ENCODE measurements at places on chromosomes 7 and 10.

DNA sequence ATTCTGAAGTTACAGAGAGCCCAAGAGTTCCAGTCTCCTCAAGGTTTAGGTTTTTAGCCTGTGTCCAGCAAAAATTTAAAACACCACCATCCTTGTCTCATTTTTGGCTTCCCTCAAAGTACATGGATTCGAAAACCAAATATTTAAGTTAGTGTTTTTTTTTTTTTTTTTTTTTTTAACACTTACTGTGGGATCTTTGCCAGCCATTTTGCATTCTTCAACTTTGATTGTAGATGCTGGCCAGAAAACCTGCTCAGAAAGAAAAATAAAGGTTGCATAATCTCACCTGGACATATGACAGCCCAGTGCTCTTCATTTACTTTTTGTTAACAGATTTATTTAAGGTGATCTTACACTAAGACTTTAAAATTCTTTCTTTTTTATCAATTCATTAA, 91.6 kb downstream of the SEMA3C start:
- DNase-seq = no peak

DNA sequence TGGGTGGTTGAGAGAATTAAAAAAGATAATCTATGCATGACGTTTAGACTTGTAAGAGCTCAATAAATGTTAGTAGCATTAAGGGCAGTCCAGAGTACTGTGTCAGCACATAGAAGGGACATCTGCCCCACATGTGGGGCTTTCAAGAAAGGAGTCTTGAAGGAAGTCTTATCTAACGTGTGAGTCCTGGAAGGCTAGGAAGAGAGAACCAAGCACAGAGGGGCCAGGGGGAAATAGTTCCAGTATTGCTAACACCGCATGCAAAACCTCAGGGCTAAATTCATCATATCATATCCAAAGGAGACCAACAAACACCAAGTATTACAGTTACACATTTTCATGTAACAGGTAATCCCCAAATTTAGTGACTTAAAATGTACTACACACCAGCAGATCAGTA, 122.7 kb downstream of the AOAH start:
- no peak for DNase-seq

DNA sequence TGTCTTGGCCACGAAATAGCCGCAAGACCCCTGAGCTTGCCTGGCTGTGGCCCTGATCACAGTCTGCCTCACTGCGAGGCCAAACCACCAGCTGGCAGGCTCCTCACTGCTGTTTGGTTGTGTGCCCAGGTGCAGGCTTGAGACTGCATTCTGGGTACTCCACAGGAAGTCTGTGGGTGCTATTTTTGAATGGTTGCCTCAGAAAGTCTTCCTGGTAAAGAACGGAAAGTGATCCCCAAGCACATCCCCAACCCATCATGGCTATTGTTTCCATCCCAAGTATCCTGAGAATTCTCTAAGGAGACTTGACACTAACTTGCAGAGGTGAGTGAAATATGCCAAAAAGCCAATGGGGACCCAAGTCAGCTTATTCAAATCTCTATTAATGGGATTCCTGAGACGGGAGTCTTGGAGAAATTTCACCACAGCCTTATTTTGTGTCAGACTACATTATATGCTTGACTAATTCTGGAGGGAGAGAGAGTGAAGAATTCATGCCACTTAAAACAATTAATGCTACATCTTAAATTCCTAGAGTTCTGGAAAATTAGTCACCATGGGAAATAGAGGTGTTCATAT, 170.9 kb downstream of the RAMP3 start:
- no peak for DNase-seq

DNA sequence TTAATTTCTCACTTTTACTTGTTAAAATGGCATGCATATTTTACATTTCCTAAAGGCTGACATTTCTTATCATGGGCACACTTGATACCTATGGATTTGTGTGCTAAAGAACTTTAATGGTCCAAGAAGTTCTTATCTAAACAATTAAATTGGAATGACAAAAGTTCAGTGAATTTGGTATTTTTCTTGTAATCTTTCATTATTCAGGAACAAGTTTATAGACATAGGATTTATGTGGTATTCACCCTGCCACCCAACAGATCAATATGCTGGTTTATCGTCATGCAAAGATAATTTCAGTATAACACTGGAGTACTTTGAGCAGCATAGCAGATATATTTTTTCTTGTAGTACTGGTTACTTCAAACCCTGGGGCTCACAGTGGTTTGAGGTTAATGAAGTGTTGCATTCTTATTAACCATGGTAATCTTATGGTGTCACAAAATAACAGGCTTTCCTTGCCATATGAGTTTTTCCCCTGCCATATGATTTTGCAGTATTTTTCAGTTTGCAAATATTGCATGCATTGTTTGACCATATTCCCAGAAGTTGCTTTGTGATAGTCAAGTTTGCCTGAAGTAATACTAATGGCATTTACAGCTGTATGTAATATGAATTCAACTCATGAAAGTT, 148.8 kb downstream of the PPP1R9A start:
- DNase-seq = no peak

DNA sequence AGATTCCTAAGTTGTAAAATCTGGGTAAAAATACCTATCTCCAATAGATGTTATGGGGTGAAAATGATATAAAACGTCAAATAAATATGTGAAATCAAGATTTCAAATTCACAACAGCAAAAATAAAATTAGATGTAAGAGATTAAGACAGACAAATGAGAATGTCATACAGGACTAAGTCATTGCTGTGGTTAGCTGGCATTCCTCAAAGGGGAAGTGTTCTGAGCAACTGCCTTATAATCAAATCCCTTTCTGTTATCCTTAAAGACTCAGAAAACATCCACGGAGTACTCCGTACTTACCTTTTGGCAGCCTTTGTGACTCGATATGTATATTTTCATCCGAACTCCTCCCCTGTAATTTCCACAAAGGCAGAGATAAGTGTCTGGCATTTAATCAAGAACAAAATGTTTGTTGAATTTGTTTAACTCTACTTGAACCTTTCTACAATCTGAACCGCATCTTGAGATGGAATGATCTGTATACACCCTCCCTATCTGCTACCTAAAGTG, 559.6 kb downstream of the GATA3 start:
- no peak for DNase-seq

- DNase-seq = no peak
Observed at GRCh38 chr7:92417913-92418312, 29.4 kb upstream of the GATAD1 start.

DNA sequence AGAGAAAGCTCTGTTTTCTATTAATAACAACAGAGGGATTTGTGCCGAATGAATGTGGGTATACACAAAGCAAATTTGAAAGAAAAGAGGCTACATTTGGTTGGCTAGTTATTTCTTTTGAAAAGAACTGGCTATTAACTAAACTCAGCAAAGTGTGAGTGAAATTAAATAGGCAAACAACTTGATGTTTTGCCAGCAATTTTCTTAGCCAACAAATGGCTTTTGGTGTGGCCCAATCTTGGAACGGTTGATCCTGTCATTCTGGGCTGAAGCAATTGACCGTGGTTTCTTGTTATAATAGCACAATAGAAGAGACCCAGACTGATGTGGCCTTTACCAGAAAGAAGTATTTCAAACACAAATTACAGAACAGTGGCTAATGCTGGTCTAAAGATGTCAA, 898.6 kb downstream of the KCNMA1 start:
- no peak for DNase-seq

DNA sequence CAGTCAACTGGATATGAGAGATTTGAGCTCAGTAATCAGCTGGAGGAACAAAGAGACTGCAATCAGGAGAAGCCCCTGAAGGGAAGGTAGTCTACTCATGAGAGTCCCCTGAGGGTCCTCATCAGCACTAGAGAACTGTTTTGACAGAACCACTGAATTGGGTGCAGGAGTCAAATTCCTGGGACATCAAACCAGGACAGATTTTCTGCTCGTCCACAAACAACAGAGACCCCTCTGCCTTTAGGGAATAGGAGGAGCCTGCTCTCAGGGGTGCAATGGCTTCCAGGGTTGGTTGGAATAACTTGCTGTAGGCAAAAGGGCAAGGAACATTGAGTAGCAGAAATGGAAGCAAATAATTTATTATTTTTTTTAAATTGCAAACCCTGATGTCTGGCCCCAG, 21.9 kb upstream of the NEUROD6 start:
- no peak for DNase-seq

- DNase-seq = no peak
Observed at GRCh38 chr7:71868797-71869196, 543.3 kb downstream of the CALN1 start.

DNA sequence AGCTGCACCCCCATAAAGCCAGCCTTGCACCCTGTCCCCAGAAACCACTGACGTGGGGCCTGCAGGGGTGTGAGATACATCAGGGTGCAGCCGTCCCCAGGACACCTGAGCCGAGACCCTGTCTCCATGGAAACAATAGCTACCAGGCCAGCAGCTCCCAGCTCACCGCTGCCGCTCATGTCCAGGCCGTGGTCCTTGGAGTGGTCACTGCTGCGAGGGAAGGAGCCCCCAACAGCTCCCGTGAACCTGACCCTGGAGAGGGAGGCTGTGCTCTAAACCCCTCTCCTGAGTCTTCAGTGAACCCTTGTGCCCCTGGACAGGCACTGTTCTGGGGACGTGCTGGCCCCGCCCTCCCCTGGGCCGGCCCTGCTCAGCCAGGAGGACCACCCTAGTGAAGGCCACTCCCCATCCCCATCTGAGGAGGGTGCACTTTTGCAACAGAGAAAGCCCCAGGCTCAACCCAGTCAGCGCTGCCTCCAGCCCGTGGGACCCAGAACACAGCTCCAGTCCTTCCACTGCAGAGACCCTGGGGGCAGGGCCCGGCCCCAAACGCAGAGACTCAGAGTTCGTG, 19.6 kb upstream of the INPP5A start:
- DNase-seq = no peak

DNA sequence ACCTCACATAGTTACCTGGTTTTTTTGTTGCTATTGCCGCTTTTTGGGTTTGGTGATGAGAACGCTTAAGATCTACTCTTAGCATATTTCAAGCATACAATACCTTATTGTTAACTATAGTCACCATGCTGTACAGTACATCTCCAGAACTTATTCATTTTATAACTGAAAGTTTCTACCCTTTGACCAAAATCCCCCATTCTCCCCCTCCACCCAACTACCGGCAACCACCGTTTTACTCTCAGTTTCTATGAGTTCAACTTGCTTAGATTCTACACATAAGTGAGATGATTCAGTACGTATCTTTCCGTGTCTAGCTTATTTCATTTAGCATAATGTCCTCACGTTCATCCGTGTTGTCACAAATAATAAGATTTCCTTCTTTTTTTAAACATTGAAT, 86.7 kb upstream of the IL6 start:
- no peak for DNase-seq

- no peak for DNase-seq
Observed at GRCh38 chr10:104099269-104099668, 13.6 kb upstream of the COL17A1 start.

DNA sequence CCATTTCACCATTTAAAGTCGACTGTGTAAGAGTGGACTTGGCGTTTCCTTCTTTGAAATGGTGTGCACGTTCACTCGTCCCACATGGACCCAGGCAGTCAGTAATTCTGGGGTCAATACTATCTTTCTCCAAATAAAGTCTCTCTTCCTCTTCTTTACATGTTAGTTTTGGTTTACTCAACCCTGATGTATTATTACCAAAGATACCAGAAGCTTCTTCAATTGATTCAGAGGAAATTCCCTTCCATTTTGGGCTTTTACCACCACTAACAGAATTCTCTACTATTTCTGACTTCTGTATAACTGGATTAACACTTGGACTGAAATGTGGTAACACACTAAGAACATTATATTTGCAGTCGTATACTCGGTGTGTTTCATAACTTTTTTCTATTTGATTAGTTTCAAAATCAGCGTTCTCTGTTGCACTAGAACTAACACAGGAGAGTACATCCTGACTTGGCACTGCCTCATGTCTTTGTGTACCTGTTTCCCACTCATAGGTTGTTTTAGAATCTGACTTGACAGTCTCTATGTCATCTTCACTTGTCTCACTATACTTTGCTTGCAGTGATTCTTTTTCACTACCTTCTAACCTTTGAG, 60.8 kb downstream of the LARP4B start:
- no peak for DNase-seq

DNA sequence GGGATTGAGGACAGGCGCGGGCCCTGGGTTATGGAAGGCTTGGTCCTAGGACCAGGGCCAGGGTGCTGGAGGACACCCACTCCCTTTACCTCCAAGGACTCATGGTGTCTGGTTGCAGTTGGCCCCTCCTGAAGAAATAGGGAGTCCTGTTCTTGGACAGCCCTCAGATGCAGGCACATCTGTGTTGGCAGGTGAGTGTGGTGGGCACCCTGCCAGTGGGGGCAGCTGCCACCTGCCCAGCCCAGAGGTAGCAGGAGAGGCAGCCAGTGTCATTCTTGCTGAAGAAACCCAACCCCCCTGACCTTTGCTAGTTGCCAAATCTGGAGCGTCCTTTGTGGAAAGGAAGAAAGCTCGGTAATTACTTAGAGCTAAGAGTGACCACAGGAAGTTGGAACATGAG, 8.3 kb downstream of the GALNT17 start:
- DNase-seq = no peak

GRCh38 chr7:53740971-53741370, 705.5 kb downstream of the POM121L12 start:
- DNase-seq = no peak

DNA sequence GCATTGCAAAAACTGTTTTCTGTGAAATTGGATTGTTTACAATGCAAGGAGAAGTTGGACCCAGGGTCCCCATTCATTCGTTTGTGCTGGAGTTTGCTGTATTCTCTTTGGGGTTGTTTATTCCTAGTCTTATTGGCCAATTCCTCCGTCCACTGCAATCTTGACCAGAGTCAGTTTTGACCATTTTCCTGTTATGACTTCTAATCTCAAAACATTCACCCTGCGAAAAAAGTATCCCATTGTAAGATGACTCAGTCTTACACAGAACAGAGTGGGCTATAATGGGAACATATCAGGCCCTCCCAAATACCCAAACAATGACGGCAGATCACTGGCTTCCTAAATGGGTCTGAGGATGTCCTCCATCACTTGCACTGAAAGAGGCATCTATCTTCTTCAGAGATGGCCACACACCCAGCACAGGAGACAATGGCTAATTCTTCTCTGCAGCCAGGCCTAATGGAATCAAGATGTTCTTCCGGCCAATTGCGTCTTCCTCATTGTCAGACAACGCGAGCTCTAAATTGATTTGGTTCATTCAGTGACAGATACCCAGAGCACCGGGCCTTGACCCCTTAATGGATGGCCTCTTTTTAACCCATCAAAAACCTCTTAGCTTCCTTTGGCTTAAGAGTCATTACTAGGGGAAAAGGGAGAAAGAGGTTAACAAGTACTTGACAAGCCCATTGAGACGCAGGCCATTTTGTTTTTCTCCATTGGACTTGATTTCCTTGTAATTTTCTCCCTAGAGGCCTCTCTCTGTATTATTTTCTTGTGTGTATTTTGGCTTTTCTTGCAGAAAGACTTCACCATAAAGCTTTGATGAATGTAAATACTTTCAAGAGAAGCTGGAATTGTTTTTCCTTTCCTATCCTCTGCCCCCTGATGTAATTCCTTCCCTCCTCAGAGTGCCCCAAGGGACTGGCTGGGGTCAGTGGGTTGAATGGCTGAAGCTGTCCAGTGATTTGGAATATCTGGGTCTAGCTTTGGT, 129.6 kb downstream of the PRPF18 start:
- DNase-seq = no peak

- DNase-seq = no peak
Observed at GRCh38 chr10:99457813-99458212, 27.4 kb upstream of the GOT1 start.

- DNase-seq = no peak
Observed at GRCh38 chr7:20310963-20311742, 19.5 kb upstream of the ITGB8 start.

- DNase-seq = no peak
Observed at GRCh38 chr7:2470204-2471021, 5.8 kb downstream of the GRIFIN start.
